ENCODE measurements at places on chromosomes 16 and 17. TPM values are rescaled to one million over a fixed set of nuclear protein-coding genes. Genes with fewer than 3 reads are reported as not detected.

- peaks cover 8% of the 10 kb centered on the region for H3K4me1 ChIP-seq
- H3K4me3 ChIP-seq, result no peak overlapping the region
- no peak for DNase-seq
- no peaks in the 10 kb centered on the region for H3K36me3 ChIP-seq
- peaks cover 2% of the 10 kb centered on the region for H3K27me3 ChIP-seq
Observed at GRCh38 chr17:41555105-41555887, 16.6 kb downstream of the KRT9 start.

BAIAP3 gene
- 5.0 TPM for total RNA-seq

TBX6 gene
- 1.6 TPM for total RNA-seq

EXOC3L1 gene
- 0.86 TPM for total RNA-seq

GRCh38 chr17:80243526-80244433 lies 16.9 kb upstream of the RNF213 start:
- H3K4me1 ChIP-seq, result no peaks in the 10 kb centered on the region
- no peak overlapping the region for H3K4me3 ChIP-seq
- H3K27ac ChIP-seq, result no peak overlapping the region
- peaks cover 7% of the 10 kb centered on the region for H3K36me3 ChIP-seq

- no peaks in the 10 kb centered on the region for H3K36me3 ChIP-seq
- H3K4me3 ChIP-seq, result no peak overlapping the region
- H3K27ac ChIP-seq, result no peak overlapping the region
Observed at GRCh38 chr16:85304337-85304736, 192.1 kb upstream of the CIBAR2 start.

GRCh38 chr17:41647940-41648410 lies 23.6 kb upstream of the KRT17 start:
- peak; percentile 95 for DNase-seq
- H3K4me1 ChIP-seq, result peaks cover 22% of the 10 kb centered on the region
- peak overlapping the region; percentile 93 for H3K27ac ChIP-seq
- peak overlapping the region; percentile 87 for H3K4me3 ChIP-seq
- no peaks in the 10 kb centered on the region for H3K36me3 ChIP-seq

DNA sequence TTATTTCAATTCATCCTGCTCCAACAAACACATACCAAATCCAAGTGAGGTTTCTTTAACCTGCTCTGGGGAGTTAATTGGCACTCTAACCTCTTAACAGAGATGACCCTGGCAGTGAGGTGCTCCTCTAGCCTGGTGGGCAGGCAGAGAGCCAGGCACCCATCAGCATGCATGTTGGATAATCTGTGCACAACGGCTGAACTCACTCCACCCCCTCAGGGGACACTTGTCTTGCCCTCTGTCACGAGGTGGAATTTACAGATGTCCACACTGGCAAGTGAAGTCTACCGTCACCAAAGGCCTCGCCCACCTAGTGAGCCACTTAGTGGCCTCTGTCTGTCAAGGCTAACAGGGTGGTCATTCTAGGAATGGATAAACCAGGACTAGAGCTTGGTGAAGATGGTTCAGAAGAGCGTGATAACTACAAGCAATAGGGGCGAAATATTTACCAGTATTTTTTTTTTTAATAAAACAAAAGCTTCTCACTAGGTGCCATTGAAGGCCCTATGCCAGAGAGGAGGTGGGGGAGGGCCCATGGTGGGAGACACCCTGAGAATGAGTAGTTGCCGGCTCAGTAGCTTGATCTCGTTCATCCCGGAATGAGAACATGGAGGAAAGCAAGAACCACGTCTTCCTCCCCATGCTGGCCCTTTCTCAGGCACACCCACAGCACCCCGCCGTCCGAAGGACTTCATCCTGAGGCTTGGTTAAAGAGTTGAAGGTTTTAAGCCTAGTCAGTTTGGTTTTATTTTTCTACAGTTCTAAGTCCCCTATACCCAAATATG lies 25.2 kb downstream of the PLD6 start:
- H3K36me3 ChIP-seq, result peaks cover 16% of the 10 kb centered on the region
- no peak overlapping the region for H3K4me3 ChIP-seq
- peak overlapping the region; percentile 71 for H3K27ac ChIP-seq
- H3K4me1 ChIP-seq, result peaks cover 9% of the 10 kb centered on the region
- DNase-seq, result no peak

DNA sequence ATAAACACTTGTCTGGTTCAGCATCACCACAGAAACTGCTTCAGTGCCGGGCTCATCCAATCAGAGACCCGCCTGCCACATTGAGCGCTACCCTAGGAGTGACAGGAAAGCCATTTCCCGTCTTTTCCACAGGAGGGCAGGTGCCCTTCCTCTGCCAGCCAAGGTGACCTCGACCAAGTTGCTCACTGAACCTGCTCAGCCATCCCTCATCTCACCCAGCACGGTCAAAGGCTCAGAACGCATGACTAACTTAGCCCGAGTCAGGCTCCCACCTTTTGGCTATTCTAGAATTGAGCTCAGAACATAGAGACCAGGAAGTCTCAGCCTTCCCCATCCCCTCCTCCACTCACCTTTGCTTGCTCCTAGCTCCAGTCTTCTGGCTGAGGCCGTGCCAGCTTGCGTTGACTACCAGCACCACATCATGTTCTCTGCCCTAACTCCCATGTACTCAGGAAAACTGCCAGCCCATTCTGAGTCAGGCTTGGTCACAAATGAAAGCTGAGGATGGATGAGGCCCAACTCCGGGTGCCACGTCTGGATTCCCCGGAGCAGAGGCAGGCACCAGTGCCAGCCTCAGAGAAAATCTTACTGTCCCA lies 15.6 kb downstream of the MRPS23 start:
- peaks cover 8% of the 10 kb centered on the region for H3K36me3 ChIP-seq
- H3K4me1 ChIP-seq, result no peaks in the 10 kb centered on the region
- DNase-seq, result no peak
- peak overlapping the region; percentile 25 for H3K4me3 ChIP-seq
- H3K27ac ChIP-seq, result no peak overlapping the region
- peaks cover 11% of the 10 kb centered on the region for H3K27me3 ChIP-seq

VTN gene
- 54.1 TPM for total RNA-seq

DNA sequence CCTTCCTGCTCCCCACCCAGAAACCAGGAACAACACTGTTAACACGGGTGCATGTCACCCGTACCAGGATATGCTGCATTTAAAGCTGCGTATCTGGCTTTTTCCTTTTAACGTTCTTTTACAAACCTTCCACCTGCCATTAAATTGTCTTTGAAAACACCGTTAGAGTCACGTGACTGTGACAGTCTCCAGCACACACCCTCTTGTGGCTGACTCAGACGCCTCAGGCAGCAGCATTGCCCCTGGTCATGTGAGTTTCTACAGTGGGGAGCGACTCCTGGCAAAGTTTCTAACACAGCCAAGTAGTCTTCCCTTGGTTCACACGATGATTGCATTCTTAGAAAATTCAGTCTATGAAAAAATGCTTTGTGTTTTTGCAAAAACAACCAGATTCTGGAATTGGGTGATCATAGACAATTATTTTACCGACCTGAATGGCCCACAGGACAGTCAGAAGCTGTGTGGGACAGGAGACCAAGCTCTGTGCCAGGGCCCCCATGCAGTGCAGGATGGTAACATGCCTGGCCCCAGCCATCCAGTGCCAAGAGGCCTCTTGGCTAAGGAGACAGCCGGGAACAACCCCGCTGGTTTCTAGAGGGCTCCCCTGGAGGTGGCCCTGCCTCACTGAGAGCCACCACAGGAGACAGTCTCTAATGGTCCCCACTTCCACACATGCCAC lies 199.1 kb downstream of the KATNIP start:
- H3K27me3 ChIP-seq, result no peaks in the 10 kb centered on the region
- no peak overlapping the region for H3K4me3 ChIP-seq
- H3K36me3 ChIP-seq, result peaks cover 24% of the 10 kb centered on the region
- peaks cover 24% of the 10 kb centered on the region for H3K4me1 ChIP-seq
- peak overlapping the region; percentile 54 for H3K27ac ChIP-seq

APOBR gene
- total RNA-seq, result 0.14 TPM

GRCh38 chr16:69707920-69708683 lies 18.3 kb downstream of the NQO1 start:
- H3K4me1 ChIP-seq, result peaks cover 7% of the 10 kb centered on the region
- peaks cover 3% of the 10 kb centered on the region for H3K36me3 ChIP-seq

GRCh38 chr17:31327534-31328159 lies 6.2 kb upstream of the EVI2A start:
- H3K27me3 ChIP-seq, result no peaks in the 10 kb centered on the region
- peaks cover 20% of the 10 kb centered on the region for H3K36me3 ChIP-seq
- H3K4me3 ChIP-seq, result no peak overlapping the region
- H3K27ac ChIP-seq, result no peak overlapping the region
- no peaks in the 10 kb centered on the region for H3K4me1 ChIP-seq
- no peak for DNase-seq

DNA sequence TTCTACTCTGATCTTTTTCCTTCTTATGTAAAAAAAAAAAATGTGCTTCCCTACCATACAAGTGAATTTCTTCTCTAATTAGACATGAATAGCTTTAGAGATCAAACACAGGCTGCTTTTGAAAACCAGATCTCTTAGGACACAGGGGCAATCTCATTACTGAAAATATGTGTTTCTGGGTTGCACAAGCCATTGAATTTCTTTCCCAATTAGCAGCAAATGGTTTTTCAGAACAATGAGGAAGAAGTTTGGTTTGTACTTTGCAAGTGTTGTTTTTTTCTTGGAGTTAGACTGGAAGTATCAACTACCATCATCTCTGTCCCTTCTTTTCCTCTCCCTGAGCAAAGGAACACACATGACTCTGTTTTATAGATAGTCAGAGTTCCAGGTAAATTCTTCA lies 5.6 kb upstream of the ANKS4B start:
- no peaks in the 10 kb centered on the region for H3K36me3 ChIP-seq
- H3K4me1 ChIP-seq, result peaks cover 8% of the 10 kb centered on the region
- H3K4me3 ChIP-seq, result no peak overlapping the region
- peaks cover 16% of the 10 kb centered on the region for H3K27me3 ChIP-seq
- DNase-seq, result no peak

DNA sequence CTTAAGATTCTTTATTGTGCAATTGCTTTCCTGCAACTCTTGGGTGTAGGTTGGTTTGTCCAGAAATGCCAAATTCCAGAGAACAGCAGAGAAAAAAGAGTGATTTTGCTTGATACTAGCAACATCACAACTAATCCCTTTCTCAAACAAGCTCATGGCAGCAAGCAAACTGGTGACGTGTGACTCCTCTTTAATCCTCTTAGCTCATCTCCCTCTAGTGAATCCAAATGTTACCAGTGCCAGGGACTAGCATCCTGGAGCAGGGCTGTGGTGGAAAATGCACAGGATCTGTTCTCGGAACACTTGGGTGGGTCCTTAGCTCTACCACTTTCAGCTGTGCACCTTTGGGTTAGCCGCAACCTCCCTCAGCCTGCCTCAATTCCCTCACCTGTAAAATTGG lies 204.0 kb upstream of the CCL2 start:
- no peak for DNase-seq
- H3K27me3 ChIP-seq, result peaks cover 67% of the 10 kb centered on the region
- H3K4me3 ChIP-seq, result no peak overlapping the region
- H3K36me3 ChIP-seq, result no peaks in the 10 kb centered on the region

- H3K4me1 ChIP-seq, result peaks cover 16% of the 10 kb centered on the region
- no peaks in the 10 kb centered on the region for H3K36me3 ChIP-seq
- peaks cover 6% of the 10 kb centered on the region for H3K27me3 ChIP-seq
Observed at GRCh38 chr17:14859542-14859941, 405.6 kb downstream of the PMP22 start.

All from type B pancreatic cell (in vitro differentiated cells).